ENCODE measurements at places on chromosomes 1 and 21.

GRCh38 chr21:42101246-42101645, 30.1 kb downstream of the UMODL1 start:
- no peak for DNase-seq

DNA sequence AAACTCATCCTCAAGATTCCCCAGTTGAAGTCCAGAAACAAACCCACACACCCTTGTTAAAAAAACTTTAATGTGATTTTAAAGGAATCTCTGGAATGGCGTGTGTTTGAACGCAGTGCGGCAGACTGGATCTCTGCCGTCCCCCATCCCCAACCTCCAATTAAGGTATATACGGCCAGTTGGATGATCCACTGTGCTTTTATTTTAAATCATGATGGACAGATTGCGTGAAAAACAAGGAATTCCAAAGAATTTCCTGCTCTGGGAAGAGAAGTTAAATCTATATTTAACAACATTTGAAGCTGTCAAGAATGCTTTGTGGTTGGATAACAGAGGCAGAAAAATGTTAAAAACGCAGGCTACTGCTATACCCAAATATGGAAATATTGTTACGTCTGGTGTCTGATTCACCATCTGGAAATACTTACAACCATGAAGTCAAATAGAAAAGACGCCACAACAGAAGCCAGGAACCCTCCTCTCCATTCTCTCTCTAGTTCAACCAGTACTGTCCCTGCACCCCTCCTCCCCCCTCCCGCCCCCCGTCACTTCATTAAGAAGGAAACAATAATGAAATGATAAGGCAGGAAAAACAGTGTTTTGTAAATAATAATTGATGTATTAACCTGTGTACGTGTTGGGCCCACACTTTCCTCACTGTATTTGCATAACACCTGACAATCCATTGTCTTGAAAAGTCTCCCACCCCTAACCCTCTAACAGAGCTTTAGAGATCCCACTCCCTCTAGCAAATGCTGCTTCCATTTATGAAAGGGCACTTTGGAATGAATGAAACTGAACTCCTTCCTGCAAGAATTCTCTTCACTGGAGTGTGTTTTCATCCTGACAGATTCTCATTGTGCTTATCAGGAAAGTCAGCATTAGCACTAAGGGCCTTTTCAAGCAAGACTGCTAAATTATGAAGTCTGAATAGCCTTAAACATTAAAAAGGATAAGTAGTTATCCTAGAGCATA, 2.0 kb upstream of the CCN1 start:
- DNase-seq = no peak

DNA sequence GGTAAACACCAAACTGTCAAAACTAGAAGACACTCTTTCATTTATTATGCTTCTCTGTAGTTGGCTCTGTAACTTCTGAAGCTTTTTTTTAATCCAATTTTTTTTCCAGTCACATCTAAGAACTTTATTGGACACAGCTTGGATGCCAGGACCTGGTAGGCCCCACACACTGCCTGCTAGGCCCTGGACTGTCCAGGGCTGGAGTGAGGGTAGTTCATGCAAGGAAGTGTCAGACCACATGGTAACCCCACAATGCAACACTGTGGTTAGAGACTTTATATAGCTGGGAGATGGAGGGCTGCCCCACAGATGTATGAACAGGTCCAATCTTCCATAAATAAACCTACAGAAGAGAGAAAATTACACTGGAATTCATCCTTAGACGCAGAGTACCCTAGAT, 7.1 kb downstream of the SLC2A1 start:
- DNase-seq = no peak

- DNase-seq = no peak
These were observed 18.8 kb downstream of the UAP1 start for GRCh38 chr1:162580308-162580707.

DNA sequence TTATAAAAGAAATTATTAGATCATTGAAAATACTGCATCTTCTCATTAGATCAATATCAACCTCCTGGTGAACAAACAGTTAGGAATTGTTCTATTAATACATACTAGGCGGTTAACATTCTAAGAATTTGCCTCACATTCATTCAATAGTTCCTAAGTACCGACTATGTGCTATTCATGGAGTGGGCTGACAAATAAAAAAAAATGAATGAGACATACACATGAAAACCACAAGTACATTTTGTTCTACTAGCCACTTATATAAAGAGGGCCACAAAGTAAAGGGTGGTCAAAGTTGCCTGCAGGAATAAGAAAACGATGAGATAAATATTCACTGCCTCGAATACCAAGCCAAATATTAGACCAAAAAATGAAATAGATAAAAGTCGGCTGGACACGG, 294.4 kb downstream of the SDCCAG8 start:
- no peak for DNase-seq

- no peak for DNase-seq
These were observed 283.1 kb downstream of the HLX start for GRCh38 chr1:221162352-221162751.

DNA sequence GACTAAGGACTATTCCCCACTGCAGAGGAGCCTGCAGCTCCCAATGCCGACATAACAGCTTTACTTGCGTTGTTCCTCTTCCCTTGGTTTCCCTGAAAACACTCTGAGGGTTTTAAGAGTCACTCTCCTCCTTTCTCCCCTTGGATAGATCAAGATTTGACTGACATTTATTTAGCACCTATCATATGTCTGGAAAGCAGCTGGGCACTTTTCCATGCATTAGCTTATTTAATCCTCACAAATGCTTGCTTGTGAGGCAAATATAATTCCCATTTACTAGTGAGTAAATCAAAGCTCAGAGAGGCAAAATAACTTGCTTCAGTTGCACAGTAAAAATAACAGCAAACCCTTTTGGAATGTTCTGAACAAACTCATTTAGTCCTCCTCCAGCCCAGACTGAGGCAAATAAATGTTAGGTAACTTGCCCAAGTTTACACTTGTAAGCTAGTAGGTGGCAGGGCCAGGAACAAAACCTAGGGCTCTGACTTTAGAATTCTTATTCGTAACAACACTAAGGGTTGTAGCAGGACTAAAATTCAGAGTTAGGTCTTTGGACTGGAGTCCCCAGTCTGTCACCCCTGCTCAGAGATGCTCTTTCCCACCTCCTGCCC, 81.4 kb downstream of the KCND3 start:
- no peak for DNase-seq

- DNase-seq = no peak
These were observed 12.4 kb downstream of the EPHA8 start for GRCh38 chr1:22575532-22576149.

- DNase-seq = no peak
These were observed 50.1 kb downstream of the CLDN17 start for GRCh38 chr21:30116479-30116878.

DNA sequence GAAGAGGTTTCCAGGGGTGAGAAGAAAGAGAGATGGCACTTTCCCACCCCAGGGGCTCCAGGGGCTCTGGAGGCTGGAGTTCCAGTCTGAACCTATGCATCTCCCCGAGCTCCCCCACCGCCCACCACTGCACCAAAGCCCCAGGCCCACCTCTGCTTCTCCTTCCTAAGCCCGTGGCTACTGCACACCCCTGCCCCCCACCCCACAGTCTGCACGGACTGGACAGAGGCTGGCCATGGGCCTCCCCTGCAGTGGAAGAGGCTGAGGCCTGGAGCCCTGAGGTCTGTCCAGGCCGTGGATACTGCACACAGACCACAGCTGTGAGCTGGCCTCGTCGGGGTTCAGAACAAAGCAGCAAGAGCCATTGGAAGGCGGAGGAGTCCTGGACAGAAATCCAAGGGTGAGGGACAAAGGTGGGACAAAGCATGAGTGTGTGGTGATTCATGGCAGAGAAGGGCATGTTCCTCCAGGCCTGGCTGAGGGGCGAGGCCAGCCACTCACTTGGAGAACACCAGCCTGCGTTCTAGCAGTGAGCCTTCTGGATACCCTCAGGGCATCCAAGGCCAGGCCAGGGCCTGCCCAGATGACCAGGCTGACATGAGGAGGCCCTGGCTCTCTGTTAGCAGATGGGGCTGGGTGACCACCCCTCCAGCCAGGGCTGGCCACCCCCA, 244.8 kb upstream of the VAMP3 start:
- DNase-seq = no peak

- no peak for DNase-seq
These were observed 2.4 kb upstream of the RNU11 start for GRCh38 chr1:28646040-28646439.

- DNase-seq = no peak
These were observed 5.5 kb downstream of the GPR137B start for GRCh38 chr1:236147521-236148469.

GRCh38 chr1:26574719-26575251, 45.2 kb downstream of the RPS6KA1 start:
- no peak for DNase-seq

DNA sequence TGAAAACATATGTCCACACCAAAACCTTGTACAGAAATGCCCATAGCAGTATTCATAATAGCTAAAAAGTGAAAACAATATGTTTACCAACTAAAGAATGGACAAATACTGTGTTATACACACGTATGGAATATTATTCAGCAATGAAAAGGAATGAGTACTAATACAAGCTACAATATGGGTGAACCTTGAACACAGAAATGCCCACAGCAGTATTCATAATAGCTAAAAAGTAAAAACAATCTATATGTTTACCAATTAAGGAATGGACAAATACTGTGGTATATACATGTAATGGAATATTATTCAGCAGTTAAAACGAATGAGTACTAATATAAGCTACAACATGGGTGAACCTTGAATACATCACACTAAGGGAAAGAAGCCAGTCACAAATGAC, 3.0 kb downstream of the BTG3 start:
- no peak for DNase-seq

DNA sequence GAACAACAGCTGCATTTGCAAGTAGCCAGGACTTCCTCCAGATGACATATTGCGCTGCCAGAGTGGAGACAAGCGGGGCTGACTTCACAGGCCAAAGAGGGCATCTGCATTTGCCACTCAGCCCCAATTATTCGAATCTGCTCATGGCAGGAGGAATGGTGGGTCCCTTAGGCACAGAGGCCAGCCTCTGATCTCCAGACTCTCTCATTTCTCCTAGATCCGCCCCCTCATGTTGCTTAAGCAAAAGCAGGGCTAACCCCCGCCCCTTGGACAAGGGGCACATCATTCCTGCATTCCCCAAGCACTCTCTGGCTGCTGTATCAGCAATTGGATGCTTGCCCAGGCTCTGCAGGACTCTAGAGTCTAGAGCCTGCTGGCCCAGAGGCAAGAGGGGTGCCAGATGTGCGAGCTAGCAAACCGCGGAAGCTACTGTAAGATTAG, 262.4 kb downstream of the ST6GALNAC3 start:
- DNase-seq = peak; percentile 90

- DNase-seq = no peak
These were observed 130.6 kb downstream of the TGFB2 start for GRCh38 chr1:218475699-218476098.

- DNase-seq = no peak
These were observed 1206.7 kb upstream of the ADGRL2 start for GRCh38 chr1:80594013-80594412.

- DNase-seq = no peak
These were observed 19.5 kb upstream of the COL6A2 start for GRCh38 chr21:46078322-46078977.

- DNase-seq = no peak
These were observed 10.0 kb downstream of the TTF2 start for GRCh38 chr1:117070124-117070523.

DNA sequence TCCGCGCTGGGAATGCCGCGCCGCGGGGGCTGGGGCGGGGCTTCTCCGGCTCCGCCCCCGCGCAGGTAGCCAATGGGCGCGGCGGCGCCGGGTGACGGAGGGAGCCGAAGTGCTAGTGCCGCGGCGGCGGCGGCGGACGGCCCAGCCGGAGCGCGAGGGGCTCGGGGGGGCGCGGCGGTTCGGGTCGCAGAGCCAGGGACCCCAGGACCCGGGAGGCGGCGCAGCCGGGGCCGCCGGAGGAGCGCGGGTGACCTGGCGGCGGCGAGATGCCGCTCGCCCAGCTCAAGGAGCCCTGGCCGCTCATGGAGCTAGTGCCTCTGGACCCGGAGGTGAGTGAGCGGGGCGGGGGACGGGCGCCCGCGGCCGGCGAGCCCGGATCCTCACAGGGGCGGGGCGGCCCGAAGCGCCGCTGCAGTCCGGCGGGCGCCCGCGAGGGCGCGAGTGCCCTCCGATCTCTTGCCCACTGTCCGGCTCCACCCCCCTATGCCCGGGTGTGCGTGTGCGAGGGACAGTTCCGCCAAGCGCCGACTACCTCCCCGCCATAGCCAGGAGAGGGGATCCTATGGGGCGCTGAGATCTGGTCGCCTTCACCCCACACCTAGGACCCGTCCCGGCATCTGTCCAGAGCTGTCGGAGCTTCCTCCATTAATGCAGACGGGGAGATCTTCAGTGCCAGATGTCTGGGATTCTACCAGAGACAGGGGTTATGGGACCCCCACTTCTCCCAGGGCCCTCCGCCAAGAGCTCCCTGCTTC, at the start of gene RPS6KA1:
RPS6KA1 (plus strand) TSS at position 107 of the 755 bp plus-strand sequence; CDS start at position 267, 160 bp downstream.
- peak; percentile 54 for DNase-seq

DNA sequence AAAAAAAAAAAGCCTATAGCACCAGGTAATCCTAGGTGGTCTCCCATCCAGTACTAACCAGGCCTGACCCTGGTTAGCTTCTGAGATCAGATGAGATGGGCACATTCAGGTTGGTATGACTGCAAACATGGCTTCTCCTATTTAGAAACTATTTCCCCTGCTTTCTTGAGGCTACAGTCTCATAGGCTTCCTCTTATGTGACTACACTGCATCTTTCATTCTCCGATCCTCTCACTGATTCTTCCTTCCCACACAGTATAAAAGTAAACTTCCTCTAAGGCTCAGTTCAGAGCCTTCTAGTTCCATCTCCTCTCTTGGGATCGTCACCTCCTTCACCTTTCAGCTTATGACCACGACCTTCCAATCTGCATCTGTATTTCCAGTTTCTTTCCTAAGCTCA, 30.4 kb upstream of the RNF2 start:
- DNase-seq = no peak

DNA sequence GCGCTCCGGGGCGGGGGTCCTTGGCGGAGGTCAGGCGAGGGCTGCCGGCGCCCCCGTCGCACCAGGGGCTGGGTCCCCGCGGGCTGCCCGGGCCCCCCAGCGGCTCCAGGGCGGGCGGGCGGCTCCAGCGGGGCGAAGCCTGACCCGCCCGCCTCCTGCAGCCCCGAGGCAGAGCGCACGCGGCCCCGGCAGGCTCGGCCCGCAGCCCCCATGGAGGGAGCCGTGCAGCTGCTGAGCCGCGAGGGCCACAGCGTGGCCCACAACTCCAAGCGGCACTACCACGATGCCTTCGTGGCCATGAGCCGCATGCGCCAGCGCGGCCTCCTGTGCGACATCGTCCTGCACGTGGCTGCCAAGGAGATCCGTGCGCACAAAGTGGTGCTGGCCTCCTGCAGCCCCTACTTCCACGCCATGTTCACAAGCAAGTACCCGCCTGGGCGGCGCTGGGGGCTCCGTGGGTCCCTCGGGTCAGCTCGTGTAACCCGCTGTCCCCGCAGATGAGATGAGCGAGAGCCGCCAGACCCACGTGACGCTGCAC, 817 bp downstream of the KLHL17 start:
- no peak for DNase-seq

Data from COR-L47 (cell line).